DMS79 treated with DMSO at 0.1 percent for 48 hours (cell line): ENCODE measurements at places on chromosomes 1 and 21.

DNA sequence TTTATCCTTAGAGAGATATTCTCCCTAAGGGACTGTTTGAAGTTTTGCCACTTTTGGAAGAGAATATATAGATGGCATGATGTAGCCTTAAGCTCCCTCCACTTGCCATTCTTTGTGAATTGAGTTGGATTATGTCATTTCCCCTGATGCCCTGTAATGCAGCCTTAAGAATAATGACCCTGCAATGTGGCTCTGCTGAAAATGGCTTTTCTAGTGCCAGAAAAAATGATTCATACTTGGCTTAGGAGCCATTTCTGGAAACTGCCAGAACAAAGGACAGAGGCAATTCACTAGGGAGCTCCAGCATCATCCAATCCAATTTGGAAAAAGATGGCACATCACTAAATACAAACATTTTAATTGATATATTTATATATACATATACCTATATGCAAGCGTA lies 265.3 kb downstream of the SPATA17 start:
- no peak for DNase-seq

- no peak for DNase-seq
Measured at GRCh38 chr1:241542199-241542907, 10.2 kb downstream of the KMO start.

DNA sequence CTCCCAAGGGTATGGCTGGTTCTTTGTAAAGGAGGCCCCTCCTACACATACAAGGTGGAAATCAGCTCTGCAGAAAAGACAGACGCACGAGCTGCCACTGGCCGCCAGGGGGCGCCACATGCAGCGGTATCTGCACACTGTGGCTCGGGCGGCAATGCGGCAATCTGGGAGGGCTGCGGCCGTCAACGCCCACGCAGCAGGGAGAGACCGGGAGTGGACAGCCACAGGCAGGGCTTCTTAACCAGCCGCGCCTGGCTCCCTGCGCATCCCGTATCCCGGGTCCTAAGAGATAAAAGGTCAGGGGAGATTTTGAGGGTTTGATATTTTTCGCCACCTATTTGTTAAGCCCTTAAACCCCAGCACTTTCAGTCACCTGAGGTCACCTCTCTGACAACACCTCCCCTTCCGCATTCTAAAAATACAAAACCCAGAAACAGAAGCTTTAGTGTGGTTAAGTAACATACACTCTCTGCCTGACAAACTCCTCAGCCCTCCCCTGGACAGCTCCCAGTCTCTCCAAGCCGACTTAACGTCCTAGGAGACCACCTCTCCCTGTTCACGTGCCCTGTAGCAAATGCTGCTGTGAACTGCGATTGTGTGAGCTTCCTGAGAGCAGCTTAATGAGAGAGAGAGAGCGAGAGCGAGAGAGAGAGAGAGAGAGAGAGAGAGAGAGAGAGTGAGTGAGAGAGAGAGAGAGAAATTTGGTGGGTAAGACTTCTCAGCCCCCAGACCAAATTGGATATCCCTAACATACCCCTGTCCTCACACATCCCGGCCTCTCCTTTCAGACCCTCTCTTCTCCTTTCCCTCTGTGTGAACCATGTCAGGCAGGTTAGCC lies 13.5 kb upstream of the KCNA2 start:
- peak; percentile 65 for DNase-seq

DNA sequence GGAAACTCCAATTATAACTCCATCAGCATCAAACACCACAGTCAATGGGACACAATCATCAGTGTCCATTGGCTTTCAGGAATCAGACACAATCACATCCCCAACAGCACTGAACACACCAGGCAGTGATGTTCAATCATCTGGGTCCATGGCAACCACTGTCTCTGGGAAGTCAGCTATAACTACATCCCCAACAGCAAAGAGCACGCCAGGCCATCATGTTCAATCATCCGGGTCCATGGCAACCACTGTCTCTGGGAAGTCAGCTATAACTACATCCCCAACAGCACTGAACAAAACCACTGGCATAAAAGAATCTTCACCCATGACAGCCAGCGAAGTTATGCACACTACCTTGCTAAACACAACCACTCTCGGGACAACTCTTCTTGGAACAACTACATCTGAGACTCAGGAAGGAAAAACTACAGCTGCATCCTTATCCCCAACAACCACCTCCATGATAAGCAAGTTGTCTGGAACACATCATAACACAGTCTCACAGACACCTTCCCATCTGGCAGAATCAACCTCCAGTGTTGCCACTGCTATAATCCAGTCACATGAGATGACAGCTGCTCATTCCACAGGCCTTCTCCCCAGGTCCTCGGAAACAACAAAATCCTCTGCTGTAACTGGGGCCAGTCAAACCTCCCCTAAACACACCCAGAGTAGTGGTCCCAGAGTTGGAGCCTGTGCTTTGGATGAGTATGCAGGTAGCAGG lies 19.9 kb downstream of the CATSPER4 start:
- DNase-seq, result no peak

DNA sequence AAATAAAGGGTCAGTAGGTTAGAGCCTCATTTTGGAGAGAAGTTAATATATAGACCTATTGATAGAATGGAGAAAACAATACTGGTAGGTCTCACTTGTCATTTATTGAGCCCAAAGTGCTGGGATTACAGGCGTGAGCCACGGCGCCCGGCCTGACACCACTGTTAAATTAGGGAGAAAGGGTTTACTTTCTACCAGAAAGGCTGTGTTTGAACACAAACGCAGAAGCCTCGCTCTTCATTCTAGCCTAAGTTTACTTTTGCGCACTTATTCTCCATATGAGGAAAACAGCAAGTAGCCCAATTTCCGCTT lies 710 bp upstream of the PRPF3 start:
- no peak for DNase-seq

DNA sequence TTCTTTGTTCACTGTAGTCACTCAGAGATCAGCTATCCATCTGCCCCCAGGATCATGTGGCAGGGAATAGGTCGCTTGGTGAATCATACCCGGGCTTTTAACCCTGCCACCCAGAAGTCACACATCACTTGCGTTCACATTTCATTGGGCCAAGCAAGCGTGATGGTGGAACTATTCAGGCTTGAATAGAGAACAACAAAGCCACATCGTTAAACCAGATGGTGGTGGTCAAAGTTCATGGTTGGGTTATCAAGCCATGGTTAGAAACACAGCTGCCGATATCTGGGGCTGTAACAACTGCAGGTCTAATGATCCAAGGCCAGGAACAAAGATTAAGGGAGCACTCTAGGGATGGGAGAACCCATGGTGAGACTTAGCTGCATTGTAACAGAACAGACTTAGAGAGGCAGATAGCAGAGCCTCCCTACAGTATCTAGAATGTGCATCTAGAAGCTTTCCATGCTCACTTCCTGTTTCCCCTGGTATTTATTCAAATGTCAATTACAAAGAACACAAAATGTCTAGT lies 40.0 kb upstream of the PTPRC start:
- no peak for DNase-seq

- no peak for DNase-seq
Measured at GRCh38 chr1:166136699-166137401, 30.0 kb downstream of the FAM78B start.

GRCh38 chr1:221137666-221138065 lies 258.4 kb downstream of the HLX start:
- DNase-seq, result no peak

GRCh38 chr1:234938924-234939323 lies 189.7 kb downstream of the TOMM20 start:
- DNase-seq, result no peak

GRCh38 chr21:35543746-35544145 lies 494.6 kb upstream of the RUNX1 start:
- peak; percentile 55 for DNase-seq
